CD4-positive, alpha-beta T cell treated with Interleukin-6 for 4 hours (primary cell): ENCODE measurements at places on chromosomes 16 and 17.
A peak's percentile ranks its signal among the peaks of the same experiment; 100 is the strongest.

DNA sequence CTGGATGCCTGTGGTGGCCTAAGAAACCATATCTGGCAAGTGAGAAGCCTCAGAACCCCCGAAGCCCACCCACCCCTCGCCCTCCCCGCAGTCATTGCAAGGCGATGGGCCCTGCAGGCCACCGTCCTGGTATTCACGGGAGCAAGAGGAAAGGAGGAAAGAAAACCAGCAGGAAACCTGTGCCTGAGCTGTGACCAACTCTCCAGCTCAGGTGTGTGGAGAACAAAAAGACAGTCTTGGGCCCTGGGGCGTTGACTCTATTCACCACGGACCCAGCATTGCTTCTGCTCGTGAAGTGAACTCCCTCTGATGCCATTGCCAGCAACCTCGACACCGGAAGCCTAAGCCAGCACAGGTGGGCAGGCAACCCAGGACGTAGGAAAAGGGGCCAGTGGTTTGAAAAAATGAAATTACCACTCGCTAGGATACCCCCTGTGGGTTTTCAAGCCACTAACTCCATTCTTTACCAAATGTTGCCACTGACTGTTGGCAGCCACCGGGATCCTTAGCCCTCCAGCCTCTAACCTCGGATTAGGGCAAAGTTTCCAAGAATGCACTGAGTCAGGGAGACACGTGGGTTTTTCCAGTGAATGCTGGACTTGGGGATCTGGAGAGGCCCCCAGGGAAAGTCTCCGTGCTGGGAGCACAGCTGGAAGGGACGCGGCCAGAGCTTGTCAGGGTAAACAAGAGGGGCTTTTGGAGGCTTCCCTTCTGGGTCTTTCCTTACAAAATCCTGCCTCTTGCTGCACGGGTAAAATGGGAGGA is 25.1 kb downstream of the FA2H start:
- DNase-seq = no peak

GRCh38 chr16:89579351-89579750 is 3.8 kb downstream of the CPNE7 start:
- DNase-seq = no peak

- peak; percentile 47 for DNase-seq
Observed at GRCh38 chr17:80871341-80871740, 120.3 kb upstream of the CHMP6 start.

- no peak for DNase-seq
Observed at GRCh38 chr16:4515611-4516233, 22.9 kb downstream of the CDIP1 start.

DNA sequence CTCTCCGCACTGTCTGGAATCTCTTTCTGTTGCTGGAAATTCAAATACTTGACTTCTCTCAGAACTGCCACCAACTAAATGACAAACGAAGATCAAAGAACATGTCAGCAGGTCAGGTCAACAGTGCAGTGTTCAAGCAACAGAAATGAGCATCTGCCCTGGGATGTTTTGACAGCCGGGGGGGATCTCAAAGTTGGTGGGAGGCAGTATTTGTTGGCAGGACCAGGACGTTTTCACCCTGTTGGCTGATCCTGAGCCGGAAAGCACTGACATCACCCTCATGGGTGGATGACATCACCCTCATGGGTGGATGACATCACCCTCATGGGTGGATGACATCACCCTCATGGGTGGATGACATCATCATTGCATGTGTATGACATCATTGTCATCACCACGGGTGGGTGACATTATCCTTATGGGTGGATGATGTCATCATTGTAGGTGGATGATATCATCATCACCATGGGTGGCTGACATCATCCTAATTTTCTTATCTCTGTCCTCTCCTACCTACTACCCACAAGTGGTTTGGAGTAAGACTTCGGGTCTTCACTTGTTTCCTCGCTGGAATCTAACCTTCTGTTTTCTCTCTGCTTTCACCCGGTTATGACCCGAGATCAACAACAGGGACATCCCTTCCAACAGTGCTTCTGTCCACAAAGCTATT is 18.9 kb downstream of the DNAH17 start:
- no peak for DNase-seq

DNA sequence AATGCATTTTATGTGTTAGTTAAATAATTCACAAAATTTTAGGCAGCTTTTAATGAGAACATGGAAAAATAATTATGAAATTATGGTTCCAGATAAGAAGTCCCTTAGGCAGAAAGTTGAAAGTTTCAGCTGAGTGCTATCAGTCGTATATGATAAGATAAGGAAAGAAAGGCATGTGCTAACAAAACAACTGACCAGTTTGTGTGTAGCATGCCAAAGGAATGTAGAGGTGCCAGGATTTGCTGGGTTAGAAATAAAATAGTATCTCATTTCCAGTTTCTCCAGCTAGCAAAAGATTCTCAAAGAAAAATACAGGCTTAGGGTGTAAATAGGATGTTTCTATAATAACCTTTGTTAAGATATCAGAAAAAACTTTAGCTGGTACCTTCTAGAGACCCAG is 1044.5 kb upstream of the CDH8 start:
- DNase-seq = no peak

GRCh38 chr17:41965694-41966462 is 717 bp upstream of the CNP start:
- peak; percentile 81 for DNase-seq

GRCh38 chr17:17172990-17173389 is 33.1 kb downstream of the PLD6 start:
- no peak for DNase-seq

- DNase-seq = no peak
Observed at GRCh38 chr17:7167832-7168231, 11.3 kb downstream of the ASGR1 start.

DNA sequence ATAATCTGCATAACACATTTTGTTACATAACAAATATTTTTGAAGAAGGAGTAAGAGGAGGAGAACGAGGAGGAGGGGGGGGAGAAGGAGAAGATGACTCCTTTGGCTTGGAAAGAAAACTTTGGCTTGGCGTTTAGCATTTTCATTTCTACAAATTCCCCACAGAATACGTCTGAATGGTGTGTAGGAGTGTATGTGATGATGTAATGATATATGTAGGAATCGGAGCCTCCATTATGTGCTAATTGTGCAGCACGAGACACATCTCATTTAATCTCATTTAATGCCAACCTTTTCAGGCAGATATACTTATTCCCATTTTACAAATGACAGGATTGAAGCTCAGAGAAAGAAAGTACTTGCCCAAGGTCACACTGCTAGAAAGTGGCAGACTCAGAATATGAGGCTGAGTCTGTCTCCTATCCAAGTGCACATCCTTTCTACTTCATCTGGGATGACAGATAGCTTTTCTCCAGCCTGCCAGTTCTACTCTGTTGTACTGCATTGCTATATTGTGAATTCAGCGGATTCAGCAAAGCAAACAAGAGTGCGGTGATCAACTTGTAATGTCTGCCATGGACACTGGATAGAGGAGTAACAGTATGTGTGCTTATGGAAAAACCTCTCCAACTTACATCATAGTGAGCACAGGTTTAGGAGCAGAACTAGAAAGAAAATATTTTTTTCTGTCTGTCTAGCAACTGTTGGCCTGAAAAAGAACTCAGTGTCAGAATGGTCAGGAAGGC is 10.4 kb upstream of the SLC47A2 start:
- DNase-seq = no peak

- DNase-seq = peak; percentile 24
Observed at GRCh38 chr16:68644715-68645493, at the start of gene CDH3. Gene CDH3 (plus strand): TSS chr16:68645310. CDS start chr16:68645380, 70 bp downstream.

- no peak for DNase-seq
Observed at GRCh38 chr16:10865991-10866966, 10.7 kb upstream of the CIITA start.

DNA sequence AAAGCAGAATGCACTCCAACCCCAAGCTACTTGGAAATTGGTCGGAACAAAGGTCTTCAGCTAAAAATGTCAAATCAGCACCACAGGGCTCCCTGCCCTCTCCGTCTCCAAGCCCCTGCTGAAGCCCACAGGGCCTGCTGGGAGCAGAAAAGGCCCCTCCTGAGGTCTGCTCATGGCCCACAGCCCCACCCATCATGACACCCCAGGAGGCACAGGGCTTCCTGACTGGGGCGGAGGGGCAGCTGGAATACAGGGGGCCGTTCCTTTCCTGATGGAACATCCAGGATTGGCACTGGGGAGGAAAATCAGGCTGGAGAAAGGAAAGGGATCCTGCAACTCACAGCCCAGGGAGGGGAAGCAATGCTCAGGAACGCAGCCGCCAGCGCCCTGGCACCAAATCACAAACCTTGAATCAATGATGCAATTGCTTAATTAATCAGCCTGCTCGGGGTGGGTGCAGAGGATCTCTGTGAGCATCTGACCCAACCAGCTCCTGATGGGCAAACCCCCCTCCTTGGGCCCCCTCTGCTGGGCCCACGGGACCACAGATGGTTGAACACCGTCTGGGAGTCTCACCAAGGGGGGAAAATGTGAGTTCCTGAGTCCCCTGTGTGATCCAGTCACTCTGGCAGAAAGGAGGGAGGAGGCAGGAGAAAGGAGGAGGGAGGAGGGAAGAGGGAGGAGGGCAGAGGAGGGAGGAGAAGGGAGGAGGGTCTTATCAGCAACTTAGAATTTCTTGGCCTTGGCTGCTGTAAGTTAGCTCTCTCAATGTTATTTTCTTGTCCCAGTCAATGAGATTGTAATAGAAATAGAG is 155.5 kb downstream of the ZNF423 start:
- DNase-seq = no peak

- DNase-seq = peak; percentile 5
Observed at GRCh38 chr17:1830288-1830687, 483 bp downstream of the RPA1 start.

- DNase-seq = peak; percentile 35
Observed at GRCh38 chr17:76753061-76753961, 15.4 kb downstream of the MFSD11 start.

DNA sequence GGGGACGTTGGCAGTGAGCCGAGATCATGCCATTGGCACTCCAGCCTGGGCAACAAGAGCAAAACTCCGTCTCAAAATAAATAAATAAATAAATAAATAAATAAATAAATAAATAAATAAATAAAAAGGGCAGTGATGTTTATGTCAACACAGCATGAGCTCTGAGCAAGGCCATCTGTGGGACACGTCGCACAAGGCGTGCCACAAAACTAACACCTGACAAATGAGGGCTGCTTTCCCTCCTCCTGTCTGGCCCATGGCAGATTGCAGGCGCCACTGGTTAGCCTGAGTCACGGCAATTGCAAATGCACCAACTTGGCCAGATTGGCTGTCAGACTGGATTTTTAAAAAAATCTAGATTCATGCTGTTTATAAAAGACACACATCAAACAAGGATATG is 25.9 kb upstream of the SPNS3 start:
- no peak for DNase-seq

DNA sequence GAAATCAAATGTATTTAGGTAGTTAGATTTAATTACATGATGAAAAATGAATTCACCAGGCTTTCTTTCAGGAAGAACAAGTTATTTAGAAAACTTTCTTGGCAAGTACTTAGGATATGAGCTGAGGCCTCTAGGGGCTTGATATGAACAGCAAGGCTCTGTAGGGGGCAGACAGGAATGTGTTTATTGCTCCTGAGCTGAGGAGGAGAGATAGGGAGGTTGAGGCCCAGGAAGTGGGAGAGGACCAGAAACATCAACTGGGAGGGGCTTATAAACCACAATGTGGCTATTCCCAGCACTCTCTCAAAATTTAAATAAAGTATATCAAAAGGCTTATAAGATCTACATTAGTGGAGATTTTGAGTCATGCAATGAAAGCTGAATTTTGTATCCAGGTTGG is 154.0 kb upstream of the MAF start:
- no peak for DNase-seq

- no peak for DNase-seq
Observed at GRCh38 chr17:41511116-41511515, 5.7 kb upstream of the KRT13 start.

GRCh38 chr17:2901582-2901981 is 105.3 kb downstream of the RAP1GAP2 start:
- DNase-seq = no peak

- DNase-seq = no peak
Observed at GRCh38 chr17:9109933-9110332, 88.6 kb downstream of the NTN1 start.

DNA sequence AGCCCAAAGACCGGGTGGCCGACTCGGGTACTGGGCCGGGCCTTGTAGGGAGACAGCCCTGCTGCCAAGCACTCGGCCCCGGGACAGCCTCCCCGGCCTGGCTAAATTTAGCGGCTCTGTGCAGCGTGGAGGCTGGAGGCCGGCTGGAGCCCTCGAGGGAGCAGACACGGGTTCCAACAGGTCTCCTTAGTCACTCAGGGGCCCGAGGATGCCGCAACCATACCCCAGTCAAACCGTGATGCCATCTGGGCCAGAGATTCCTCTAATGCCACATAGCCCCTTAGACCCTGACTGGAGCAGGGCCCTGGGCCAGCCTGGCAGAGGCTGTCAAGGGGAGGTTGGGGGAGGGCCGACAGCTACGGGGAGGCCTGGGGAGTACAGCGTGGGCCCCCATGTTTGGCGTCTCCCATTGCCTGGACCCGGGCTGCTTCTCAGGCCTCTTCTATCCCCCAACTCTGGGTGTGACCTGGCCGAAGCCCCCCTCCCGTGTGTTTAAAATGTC is 2.9 kb upstream of the P2RX1 start:
- DNase-seq = no peak

DNA sequence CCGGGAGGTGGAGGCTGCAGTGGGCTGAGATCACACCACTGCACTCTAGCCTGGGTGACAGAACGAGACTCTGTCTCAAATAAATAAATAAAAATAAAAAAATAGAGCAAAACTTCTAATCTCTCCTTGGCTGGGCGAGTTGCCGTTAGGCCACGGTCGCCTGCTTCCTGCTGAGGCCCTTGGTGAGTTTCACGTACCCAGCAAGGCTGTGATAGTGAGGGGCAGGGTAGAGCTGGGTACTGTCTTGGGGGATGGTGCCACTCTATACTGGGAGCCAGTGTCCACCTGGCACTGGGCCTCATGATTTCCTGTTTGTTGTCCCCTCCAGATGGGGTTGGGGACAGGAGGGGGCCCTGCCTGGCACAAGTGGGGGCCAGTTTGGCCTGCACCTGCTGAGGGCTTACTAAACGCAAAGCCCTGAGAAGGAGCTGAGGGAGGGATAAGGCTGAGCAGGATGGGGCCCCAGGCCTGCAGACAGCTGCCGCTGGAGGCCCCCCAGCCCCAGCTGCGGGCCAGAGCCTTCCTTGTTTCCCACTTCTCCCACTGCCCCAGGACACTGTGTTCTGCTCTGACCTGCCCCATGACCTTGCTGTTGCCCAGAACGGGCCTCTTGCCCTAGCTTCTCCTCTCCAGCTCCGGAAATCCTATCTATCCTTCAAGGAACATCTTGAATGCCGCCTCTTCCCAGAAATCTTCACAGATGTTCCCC is 25.4 kb downstream of the GJD3 start:
- no peak for DNase-seq
